ENCODE measurements at places on chromosomes 4 and X.

DNA sequence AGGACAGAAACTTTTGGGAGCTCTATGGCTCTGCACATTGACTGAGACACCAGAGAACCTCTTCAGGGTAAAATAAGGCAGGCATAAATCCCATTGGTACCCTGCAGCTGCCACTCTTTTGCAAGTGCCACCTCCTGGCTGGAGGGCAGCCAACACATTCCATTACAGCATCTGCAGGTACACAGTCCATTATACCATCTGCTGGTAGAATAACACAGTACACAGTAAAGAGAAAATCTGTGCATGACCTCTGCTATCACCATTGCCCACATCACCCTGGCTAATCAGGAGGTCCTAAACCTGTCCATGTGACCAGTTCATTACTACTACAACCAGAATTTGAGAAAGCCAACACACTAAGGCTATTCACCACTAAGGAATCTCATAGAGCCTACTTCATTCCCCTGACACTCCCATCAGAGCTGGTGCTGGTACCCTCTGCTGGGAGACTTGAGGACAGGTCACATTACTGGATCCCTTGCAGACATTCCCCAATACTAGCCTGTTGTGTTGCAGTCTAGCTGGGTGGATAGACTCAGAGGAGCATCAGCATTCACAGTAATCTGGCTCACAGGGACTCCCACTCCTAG lies 176.2 kb upstream of the TACR3 start:
- DNase-seq = no peak

DNA sequence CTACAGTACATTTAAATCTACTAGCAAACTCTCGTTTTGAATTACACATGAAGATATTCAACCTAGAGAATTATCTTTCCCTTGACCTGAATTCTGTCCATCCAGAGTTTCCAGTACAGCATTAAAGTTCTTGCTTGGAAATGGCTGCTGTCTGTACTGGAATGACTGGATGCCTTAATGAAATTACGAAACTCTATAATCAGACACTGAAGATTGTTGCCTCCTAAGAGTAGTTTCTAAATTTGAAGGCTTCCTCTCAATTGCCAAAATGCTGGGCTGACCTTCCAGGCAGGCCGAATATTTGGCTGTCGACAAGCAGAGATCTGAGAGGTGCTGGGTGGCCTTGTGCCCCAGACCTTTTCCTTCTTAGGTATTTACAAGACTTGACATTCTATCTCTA lies 215.1 kb upstream of the GPC4 start:
- no peak for DNase-seq

- DNase-seq = no peak
Observed at GRCh38 chrX:151227627-151228026, 51.2 kb downstream of the GPR50 start.

DNA sequence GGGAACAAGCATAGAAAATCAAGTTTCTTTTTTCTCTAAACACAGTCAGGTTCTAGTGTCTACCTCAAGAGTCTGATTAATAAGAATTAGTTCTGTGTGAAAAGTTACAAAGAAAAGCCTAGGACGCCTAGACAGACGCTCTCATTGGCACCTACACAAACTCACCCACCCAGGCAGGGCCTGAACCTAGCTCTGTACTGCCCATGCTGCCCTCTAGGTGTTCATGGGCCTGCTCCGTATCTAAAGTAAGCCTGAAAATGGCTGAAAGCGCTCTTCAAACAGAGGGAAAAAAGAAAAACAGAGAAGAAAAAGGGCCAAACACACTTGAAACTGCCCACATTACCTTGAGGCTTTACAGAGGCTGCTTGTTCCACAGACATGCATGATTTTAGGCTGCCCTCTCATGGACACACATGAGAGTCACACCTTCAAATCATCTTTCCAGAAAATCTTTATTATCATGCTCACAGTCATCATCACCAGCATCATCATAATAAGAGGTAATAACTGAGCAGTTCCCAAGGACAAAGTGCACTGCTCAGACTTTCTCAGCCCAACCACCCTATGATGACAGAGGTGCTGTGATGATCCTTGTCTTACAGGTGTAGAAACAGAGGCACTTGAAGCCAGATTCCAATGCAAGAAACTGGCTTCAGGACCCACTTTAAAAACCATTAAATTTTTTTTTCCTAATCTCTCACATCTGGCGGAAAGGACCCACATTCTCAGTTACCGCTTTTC lies 49.6 kb downstream of the MAP7D2 start:
- DNase-seq = no peak

DNA sequence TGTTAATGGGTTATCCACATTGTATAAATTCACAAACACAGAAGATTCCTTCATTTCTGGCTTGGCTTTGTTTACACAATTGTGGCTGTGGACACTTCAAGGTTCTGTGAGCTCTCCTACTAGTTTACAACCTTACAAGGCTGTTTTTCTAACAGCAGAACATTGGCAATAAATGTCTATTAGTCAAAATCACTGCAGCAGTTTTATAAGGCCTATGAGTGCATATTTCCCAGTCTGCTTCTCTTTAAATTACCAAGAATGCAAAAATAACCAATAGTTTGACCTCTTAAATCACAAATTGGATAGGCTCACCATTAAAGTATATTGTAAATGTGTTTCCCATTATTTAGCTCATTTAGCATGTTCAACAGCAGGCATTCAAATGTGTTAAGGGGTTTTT lies 239.2 kb downstream of the DKK2 start:
- DNase-seq = no peak

- DNase-seq = no peak
Observed at GRCh38 chr4:7786040-7786439, 153.6 kb downstream of the AFAP1 start.

- DNase-seq = no peak
Observed at GRCh38 chrX:39805022-39805421, 292.7 kb downstream of the BCOR start.

DNA sequence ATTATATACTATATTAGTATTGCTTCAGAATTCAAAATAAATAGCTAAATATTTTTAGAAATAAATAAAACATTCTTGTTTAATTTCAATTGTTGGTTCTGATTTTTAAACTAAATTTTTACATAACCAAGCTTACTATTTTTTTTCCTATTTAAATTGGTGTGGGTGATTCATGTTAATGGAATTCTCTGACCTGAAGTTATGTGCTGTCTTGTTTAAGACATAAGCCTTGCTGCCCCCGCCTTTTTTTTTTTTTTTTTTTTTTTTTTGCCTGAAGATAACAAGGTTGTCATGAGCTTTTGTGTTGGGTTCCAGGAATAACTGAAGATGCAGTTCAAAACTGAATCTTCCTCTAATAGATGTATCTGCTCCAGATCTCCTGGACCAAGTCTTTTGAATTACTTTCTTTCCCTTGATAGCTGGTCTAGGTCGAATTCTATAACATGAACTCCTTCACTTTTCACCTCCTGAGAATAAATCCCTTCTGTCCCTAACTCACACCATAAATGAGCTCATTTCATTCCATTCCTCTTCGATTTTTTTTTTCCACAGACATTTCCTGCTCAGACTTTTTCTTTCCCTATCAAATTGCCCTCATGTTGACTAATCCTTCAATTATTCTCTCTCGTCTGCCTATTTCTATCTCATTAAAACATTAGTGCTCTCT lies 261.5 kb upstream of the FTHL17 start:
- DNase-seq = no peak

DNA sequence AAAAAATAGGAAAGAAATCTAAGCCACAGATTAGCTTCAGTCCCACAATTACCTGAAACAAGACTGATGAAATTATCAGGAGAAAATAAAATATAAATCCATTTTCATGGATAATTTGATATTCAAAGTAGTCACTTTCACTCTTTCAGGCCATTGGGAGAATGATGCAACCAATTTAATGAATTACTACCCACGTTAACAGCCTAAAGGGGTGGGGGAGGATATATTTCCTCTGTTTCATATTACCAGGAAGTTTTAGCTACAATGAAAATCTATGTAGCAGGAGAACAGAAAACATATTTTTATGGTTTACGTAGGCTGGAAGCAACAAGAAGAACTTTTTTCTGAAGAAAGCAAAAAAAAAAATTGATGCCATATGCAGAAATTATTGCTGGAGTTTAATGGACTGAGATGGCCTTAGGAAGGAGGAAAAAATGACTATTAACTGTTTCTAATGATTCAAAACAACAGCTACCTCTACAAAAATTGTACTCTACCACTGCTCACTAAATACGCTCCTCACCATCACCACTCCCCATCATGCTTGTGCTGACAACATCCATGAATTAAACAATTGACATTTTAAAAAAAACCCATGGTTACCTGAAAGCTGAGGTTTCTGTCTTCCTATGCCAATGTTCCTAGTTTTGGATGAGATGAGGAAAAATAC lies 100.9 kb downstream of the CXXC4 start:
- DNase-seq = no peak

DNA sequence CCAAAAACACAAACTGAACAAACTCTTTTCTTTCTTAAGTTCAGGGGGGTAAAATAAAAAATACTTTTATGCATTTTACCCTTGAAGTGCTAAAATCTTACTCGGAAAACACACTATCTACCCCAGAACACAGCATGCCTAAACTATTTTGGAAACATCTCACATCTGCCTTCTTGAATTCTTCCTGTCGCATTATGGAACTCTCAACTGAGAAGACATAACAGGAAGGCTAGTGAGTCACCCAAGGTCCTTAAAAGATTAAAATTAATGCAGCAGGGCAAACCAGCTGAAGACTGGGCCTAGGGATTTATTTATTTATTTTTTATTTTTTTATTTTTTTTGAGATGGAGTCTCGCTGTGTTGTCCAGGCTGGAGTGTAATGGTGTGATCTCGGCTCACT lies 208.2 kb downstream of the APBB2 start:
- no peak for DNase-seq

- no peak for DNase-seq
Observed at GRCh38 chr4:160251522-160252170, 1148.8 kb downstream of the RAPGEF2 start.

- no peak for DNase-seq
Observed at GRCh38 chr4:146073517-146073916, 102.0 kb upstream of the LSM6 start.

DNA sequence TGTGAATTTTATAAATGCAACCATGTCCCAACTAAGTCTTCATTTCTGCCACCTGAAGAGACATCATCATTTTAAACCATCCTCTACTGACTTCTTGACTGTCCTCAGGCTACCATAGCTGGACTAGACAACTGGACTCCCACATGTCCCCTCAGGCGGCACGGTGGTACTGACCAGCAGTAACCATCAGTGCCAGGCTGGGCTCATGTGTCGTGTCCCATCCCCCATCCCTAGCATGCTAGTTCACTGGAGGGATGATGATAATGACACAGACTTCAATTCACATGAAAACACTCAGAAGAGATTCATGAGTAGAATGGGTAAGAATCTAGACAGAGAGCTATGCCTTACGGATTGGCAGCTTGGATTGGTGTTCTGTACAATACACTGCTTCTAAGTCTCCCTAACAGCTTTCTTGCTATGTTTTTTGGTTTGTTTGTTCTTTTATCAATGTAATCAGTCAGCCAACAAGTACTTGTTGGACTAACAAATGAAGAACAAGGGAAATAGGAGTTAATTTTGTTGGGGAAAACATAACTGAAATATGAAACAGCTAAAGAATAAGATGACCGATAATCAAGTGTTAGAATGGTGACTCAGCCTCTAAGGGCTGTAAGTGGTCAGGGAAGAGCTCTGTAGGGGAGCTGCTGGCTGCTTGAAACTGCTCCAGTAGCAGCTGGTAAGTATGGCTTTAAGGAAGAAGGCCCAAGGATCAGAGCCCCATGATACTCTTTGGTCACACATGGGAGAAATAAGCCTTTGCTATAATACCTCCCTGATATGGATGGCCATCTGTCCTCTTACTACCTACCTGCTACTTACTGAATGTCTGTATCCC lies 10.3 kb downstream of the ZDHHC9 start:
- no peak for DNase-seq

GRCh38 chrX:148498067-148498466 lies 2.4 kb upstream of the AFF2 start:
- no peak for DNase-seq

DNA sequence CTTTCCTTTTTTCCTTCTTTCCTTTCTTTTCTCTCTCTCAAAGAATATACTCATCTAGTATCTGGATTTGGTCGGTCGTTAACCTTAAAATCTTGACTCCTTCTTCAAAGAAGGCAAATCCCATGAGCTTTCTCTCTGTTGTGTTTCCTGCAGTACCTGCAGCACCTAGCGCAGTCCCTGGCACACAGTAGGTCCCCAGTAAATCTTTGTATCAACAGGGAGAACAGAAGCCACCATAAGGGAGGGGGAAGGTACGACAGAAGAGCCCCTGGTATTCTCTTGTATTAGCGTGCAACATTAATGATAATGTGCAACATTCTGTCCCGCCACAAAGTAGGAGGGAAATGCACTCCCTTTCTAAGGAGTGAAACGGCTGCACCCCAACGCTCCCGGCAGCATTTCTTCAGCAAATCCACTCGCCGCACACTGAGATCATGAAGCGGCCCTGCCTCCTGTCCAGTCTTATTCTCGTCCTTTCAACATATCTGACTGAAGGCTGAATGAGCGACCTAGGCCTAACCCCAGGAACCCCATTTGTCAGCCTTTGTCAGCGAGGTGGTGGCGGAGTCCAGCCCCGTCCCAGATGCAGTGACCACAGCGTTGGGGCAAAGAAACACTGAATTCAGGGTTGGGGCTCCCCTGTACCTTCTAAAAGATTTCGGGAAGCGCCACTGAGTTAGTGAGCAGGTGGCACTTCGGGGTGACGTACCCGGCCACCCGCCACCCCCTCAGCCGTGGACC lies 133.7 kb downstream of the AMELX start:
- no peak for DNase-seq

DNA sequence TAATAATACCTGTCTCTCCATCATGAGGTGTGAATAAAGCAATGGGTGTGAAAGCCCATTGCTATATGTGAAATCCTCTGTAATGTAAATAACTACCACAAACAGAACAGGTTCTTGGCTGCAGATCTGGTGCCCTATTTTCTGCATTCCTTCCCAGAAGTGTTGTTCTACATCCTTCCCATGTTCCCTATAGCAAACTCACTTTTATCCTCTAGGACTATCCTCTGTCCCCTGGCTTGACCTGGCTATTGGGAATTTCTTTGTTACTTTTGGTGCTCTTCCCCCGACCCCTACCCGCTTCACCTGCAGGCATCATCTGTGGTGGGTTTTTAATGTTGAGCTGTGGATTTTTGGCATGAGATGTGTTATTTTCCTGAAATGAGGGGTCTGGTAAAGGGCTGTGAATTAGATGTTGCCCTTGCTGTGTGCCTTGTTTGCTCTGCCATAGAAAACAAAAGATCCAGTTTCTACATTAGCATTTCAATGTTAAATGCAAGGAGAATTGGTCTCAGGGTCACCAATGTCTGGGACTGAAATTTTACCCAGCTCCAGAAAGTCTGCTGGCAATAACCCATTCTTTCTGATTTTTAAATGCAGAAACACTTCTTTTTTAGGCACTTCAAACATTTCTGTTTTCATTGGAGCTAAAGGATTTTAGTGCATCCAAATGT lies 13.6 kb upstream of the FREM3 start:
- DNase-seq = no peak
